ENCODE measurements at places on chromosomes 2 and 18.

DNA sequence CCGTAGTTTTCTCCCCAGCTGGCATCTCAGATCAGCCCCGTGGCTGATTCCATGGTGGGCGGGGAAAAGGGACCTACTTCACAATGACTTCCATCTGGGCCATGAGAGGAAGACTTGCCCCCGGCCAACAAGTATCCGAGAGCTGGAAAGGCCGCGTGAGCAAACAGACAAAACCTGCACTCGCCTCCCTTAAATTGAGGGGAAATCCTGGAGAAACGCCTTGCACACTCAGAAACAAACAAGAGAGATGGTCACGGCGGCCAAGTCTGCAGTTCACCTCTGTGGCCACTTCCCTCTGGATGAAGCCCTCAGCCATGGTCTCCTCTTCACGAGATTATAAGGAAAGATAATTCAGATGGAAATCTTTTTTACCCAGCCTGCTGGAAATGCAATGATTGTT, 39.4 kb upstream of the TPO start:
- no peak for DNase-seq

DNA sequence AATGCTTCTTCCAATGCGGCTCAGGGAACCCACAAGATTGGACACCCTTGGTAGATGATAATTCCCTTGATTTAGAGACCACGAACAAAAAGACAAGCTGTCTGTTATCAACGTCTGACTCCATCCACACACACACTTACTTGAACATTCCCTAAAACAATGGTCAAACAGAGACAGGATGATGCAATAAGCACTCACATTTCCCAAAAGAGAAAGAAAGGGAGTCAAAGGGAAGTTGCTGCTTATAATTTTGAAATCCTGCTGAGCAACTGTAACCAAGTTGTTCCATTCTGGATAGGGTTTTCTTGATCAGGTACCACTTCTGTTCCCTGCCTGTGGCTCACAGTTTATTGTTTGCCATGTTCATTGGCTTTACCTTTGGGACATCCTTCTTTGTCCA, 571.3 kb upstream of the CNTNAP5 start:
- no peak for DNase-seq

- peak; percentile 24 for DNase-seq
Observed at GRCh38 chr2:51103205-51103604, 71.3 kb upstream of the NRXN1 start.

DNA sequence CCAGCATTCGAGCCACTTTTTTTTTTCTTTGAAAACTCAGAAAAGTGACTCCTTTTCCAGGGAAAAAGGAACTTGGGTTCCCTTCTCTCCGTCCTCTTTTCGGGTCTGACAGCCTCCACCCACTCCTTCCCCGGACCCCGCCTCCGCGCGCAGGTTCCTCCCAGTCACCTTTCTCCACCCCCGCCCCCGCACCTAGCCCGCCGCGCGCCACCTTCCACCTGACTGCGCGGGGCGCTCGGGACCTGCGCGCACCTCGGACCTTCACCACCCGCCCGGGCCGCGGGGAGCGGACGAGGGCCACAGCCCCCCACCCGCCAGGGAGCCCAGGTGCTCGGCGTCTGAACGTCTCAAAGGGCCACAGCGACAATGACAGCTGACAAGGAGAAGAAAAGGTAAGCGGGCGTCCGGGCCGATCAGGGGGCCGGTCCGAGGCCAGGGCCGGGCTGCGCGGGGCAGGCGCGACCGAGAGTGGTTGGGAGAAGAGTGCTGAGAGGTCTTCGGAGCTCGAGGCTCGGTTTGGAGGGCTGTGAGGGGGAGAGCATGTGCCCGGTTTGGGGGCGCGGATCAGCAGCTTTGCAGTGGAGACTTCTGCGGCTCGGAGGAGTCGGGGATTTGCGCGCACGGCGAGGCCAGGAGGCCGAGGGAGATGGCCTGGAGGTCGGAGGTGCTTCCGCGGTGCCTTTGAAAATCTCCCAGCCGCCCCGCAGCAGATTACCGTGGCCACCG, 502 bp downstream of the EPAS1 start:
- no peak for DNase-seq

DNA sequence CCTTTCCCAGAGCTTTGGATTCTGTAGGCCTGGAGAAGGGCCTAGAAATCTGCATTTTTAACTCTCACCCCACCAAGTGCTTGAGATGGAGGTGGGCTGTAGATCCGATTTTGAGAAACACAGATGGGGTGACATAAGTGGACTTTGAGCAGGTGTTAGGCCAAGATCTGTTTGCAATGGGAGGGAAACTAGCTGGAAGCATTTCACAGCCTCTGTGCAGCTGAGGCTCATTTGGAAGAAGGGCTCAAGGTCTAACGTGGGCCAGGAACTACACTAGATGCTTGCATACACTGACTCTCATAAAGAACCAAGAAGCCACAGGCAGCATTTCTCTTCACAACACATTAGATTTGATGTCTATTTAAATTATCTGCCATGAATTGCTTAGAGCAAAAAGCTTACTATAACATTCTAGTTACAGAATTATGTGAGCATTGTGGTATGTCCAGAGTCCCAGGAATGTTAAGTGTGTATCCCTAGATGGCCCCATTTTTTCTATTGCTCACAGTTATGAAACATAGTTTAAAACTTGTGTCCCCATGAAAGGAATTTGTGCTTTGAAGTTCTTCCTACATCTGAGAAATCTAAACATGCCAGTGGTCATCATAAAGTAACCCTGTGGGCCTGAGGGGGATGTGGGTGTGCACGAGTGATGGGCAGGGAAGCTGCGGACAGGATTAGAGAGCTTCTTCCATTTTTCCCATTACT, 77.2 kb downstream of the CD28 start:
- DNase-seq, result peak; percentile 61

- no peak for DNase-seq
Observed at GRCh38 chr2:111246620-111247061, 125.9 kb downstream of the BCL2L11 start.
